CD4-positive, alpha-beta T cell treated with Interleukin-4 for 4 hours (primary cell): ENCODE measurements at places on chromosomes 12 and 14.

DNA sequence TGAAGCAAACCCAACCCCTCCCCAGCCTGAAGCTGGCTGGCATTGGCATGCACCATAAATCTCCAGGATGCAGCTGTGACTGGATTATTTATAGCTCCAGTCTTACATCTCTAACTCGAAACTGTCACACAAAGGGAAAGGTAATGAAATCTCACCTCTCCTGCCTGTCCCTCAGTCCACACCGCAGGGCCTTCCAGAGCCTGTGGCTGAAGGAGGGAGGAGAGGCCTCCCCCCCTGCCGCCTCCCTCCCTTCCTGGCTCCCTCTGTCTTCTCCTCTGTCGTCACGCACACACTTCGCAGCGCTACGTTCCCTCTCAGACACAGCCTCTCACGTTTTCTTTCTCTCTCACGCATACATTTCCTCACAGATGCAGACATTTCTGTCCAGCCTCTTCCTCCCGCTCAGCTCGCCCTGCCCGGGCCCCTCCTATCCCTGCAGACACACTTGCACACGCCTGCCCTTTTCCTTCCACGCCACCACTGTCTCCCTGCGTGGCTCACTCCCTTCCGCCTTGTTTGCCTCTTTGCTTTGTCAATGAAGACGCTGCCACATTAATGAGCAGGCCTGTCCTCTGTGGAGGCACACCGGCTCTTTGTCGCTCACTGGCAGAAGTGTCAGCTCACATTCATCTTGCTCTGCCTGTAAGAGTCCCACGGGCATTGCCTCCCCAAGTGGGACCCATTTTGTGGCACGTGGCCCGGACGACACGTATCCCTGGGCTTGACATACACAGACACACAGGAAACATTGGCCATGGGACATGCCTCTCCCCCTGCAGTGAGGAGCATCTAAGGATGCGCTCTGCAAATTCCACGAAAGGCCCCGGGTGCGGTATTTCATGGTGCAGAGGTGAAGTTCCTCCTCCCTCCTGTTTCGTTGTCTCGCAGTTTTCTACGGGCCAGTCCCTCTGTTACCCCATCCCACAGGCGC, 27.9 kb downstream of the IRF2BPL start:
- no peak for DNase-seq

DNA sequence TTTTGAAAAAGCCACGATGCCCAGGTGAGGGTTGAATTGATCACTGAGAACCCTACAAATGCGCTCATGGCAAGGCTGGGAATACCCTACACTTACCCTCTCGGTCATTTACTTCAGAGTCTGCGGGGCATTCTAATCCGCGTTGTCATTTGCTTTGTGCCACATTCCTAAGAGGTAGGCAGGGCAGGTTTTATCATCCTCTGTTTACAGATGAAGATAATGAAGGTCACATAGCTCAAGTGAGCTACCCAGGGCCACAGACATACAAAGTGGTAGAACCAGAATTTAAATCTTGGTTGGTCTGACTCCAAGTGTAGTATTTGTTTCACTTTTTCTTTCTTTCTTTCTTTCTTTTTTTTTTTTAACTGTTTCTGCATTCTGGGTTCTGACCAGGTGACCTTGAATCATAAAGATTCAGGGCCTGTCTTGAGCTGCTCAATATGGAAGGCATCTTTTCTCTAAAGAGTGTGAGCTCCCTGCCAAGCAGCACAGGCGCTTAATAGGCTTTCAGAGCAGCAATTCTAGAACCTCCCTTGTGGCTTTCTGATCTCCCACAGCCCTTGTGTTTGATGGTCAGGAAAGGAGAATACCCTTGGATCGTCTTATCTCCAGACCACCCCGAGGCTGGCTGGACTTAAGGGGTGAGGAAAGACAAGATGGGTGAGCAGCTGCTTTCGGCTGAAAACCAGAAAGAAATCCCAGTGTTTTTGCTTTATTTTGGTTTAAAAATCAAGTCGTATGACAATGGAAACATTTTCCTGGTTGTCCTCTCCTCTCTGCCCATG, 662 bp upstream of the BATF start:
- no peak for DNase-seq

DNA sequence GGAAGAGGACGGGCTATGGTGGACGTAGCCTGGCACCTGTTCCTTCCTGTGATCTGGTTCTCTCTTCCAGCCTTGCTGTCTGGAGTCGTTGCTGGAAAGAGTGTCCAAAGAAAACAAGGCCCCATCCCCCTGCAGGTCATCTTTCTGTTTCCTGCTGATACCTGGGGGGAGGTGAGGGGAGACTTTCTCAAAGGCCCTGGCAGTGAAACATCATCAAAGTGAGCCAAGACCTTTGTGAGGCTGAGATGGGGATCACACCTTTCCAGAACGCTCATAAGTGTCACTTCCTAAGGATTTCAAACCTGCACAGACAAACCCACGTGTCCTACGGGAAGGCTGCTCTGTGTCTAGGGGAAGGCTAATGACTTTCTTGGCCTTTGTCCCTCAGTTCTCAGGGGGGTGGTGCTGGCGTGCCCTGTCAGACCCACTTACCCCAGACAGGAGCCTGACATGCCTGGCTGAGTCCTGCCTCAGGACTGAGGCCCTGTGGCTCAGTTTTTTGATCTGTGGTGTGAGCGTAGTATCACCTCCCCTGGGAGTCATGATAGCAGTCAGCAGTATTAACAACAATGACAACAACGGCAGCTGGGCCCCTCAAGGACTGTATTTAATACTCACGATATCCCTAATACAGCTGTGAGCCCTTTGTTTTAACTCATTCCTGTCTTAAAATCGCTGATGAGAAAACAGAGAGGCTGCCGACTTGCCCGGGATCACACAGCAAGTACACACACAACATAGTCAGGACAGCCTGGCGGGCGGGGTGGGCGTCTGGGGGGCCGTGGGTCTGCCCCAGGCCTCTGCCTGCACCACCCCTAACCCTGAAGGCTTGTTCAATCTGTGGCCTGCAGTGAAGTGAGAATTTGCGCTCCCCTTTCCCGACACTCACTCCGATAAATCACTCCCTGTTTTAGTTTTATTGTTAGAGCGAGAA, 235.2 kb downstream of the SLC41A2 start:
- no peak for DNase-seq

- no peak for DNase-seq
Measured at GRCh38 chr12:58189893-58190292, 248.5 kb downstream of the ATP23 start.

- DNase-seq = no peak
Measured at GRCh38 chr14:53875324-53875897, 81.2 kb downstream of the BMP4 start.

DNA sequence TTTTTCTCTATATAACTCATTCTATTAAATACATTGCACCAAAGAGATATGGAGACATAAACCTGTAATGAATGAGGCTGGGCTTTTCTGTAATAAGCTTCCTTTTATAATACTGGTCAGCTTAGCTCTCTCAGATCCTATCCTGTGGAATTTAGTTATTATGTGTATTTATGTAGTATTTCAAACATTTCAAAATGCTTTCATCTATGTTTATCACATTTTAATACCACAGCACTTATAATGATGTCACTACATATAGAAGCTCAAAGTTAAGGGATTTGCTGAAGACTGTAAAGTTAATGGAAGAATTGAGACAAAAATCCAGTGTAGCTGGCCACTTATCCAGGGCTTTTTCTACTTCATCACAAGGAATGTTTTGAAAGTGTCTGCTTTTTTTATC, 11.4 kb downstream of the ANG start:
- no peak for DNase-seq

DNA sequence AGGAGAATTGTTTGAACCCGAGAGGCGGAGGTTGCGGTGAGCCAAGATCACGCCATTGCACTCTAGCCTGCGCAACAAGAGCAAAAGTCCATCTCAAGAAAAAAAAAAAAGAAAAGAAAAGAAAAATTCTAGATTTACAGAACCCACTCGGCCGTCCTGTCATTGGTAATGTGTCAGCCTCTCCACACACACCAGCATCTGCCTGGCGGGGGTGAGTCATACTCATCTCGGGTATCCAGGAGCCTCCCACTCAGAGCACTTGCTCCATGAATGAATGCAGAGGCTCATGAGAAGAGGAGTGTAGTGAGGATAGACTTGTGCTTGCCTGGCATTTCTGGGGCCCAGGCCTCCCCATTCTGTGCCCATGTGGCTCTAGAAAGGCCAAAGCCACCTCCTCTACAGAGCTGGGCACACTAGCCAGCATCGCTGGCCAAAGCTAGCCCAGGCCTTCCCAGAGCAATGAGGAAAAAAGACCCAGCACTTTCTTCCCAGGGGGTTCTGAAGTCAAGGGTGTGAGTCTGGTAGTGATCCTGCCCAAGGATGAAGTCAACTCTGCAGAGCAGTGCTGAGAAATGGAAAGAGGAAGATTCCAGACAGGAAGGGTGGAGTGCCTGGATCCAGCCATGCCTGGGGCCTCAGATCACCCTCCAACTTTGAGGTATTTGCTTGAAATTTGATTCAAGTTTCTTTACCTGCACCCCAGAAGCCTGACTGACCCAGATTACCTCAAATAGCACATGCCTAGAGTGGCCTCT, 31.2 kb upstream of the KLC1 start:
- no peak for DNase-seq

DNA sequence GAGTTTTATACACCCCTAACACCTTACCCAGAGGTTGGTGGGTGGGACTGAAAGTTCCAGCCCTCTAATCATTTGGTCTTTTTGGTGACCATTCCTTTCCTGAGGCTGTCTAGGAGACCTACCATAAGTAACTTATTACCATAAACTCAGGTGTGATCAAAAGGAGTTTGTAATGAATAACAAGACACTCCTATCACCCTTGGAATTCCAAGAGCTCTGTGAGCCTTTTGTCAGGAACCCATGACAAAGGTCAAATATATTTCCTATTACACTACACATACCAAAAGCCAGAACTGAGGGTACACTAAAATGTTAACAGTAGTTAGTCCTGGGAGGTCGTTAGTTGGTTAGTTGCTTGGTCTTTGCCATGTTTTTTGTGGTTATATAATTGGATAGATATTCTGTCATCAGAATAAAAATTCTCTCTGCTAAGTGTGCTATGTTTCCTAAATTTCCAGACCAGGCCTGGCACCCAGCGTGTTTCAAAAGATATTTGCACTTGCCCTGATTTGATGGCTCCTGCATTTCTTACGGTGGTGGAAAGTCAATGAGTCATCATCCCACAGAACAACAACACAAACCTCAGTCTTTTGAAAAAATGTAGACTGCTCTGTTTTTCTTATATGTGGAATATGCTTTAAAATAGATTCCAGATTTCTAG, 27.0 kb upstream of the AKAP5 start:
- DNase-seq = peak; percentile 35
